ENCODE measurements at places on chromosomes 12 and 14. TPM values are rescaled to one million over a fixed set of nuclear protein-coding genes. Genes with fewer than 3 reads are reported as not detected.

- DNase-seq, result no peak
Measured at GRCh38 chr12:127052511-127053232, 1214.3 kb upstream of the TMEM132C start.

GRCh38 chr12:28802706-28803438 is 346.2 kb upstream of the FAR2 start:
- no peak for DNase-seq

- no peak for DNase-seq
Measured at GRCh38 chr12:96308881-96309280, 91.4 kb downstream of the CDK17 start.

DNA sequence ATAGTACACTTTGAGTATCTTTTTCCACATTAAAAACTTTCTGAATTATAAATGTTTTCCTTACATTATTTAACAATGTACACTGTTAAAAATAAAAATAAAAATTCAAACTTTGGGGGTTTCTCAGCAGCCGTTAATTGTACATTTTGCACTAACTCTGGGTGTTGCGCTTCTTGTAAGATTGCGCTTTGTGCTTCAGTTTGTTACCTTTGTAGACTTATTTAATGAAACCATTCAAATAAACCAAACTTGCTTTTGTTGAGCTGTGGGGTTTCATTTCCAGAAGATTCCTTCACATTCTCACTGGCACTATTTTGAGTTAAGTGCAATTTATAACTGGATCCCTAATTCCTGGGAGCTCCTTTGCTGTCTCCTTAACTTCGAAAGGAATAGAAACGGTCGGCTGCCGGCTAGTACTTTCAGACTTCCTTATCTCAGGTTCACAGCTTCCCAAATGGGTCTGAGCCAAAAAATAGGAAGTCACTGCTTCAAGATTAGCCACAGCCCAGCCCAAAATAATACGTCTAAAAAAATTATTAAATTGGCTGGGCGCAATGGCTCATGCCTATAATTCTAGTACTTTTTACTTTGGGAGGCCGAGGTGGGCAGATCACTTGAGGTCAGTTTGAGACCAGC is 38.2 kb downstream of the RAD52 start:
- no peak for DNase-seq

The TEX22 gene
- total RNA-seq, result 0.23 TPM

GRCh38 chr14:71749613-71750238 is 182.5 kb upstream of the RGS6 start:
- no peak for DNase-seq

DNA sequence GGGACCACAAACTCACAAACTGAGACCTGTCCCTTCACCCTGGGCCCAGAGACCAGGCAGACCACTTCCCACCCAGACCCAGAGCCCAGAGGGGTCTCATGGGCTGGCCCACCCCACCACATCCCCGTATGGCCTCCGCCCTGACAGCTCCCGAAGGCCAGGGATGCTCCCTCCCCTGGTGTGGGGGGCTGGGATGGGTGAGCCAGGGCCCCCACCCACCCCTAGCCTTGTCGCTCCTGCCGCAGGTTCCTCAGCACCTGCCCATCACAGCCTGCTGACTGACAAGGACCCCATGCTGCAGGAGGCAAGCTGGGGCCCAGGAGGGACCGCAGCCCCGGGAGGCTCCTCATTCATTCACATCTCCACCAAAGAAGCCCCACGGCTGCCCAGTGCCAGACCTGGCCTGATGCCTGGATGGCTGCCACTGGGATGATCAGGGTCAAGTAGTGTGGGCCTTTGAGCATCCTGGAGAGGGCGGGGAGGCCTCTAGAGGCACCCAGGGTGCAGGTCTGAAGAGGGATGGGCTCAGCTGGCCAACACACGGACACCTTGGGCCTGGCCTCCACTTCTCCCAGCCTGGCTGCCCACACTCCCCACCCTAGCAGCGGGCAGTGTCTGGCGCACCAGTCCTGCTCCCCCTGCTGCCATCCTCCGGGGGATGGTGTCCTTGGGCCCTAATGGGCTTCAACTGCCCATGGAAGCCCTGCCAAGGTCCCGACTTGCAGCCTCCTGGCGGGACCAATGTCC is 24.7 kb upstream of the GPR132 start:
- DNase-seq, result peak; percentile 80

DNA sequence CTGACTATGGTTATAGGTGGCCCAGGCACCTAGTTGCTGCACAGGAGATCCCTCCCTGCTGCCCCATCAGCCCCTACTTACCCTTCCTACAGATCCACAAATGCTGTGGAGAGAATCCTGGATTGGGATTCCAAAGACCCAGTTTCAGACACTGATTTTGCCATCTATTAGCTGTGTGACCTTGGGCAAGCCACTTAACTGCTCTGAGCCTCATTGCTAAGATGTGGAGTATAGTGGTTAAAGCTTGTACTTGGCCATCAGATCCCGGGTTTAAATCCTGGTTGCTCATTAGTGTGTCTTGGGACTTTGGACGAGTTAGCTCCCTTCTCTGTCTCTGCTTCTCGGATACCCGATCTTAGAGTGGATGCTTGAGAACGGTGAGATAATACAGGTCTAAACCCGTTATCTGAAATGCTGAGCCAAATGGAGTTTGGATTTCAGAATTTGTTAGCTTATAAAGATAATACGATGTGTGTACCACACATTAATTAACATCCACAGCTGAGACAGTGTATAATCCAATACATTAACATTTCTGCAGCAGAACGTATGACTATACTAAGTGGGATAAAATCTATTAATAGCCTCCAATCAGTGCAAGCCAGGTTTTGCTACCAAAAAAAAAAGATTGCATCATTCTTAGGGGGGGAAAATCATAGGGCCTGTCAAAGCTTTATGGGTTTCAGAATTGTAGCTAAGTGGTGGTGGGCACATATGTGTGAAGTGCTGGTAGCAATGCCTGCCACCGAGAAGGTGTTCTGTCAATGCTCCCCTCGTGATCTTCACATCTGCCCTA is 16.0 kb downstream of the PROX2 start:
- DNase-seq, result no peak

- peak; percentile 89 for DNase-seq
Measured at GRCh38 chr12:25959071-25959961, 834 bp downstream of the RASSF8 start.

DNA sequence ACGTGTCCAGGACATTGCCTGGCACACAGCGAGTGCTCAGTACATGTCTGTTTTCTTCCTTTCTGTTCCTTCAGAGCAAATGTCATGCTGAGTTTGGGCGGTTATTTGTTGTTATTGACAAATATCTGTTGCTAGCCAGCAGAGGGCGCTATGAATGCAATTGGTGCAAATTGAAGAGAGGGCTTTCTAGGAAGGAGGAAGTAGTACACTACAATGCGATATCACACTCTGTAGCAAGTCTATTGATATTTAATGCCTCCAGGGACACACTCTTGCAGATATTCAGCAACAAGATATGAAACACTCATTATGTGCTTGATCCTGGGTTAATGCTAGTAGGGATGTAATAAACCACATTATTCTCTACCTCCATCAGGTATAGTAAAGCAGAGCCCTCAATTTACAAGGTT is 267.3 kb upstream of the SRRM4 start:
- no peak for DNase-seq

The PTPRR gene
- 0.52 TPM for total RNA-seq

The KRT74 gene
- total RNA-seq, result not detected

DNA sequence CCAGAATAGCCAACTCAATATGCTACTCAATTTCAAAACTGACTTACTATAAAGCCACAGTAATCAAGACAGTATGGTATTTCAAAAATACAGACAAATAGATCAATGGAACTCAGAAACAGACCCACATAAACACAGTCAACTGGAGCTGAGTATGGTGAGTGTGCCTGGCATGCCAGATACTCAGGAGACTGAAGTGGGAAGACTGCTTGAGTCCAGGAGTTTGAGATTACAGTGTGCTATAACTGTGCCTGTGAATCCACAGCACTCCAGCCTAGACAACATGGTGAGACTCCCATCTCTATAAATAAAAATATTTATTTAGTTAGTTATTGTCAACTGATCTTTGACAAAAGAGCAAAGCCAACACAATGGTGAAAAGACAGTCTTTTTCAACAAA is 81.8 kb downstream of the NUMB start:
- no peak for DNase-seq

GRCh38 chr12:108665608-108666202 is 32.0 kb upstream of the SELPLG start:
- no peak for DNase-seq

- peak; percentile 86 for DNase-seq
Measured at GRCh38 chr12:26853303-26854030, 20.5 kb upstream of the ITPR2 start.

- no peak for DNase-seq
Measured at GRCh38 chr12:64450711-64451486, 1.0 kb upstream of the TBK1 start.

DNA sequence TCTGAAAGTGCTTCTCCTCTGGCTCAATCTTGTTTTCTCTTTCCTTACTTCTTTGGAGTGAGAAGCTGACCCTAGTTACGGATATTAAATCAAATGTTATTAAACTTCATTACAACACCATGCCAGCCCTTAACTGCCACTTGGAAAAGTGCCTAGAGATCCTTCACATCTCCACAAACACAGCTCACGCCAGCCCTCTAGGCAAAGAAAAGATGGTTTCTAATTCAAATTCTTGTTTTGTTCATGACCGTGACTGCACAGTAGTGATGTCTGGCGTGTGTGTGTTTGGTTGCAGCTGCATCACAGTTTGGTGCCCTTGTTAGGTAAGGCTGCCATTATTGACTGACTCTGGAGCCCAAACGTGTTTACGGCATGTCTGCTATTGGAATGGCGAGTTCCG is 113.0 kb downstream of the BEGAIN start:
- no peak for DNase-seq

DNA sequence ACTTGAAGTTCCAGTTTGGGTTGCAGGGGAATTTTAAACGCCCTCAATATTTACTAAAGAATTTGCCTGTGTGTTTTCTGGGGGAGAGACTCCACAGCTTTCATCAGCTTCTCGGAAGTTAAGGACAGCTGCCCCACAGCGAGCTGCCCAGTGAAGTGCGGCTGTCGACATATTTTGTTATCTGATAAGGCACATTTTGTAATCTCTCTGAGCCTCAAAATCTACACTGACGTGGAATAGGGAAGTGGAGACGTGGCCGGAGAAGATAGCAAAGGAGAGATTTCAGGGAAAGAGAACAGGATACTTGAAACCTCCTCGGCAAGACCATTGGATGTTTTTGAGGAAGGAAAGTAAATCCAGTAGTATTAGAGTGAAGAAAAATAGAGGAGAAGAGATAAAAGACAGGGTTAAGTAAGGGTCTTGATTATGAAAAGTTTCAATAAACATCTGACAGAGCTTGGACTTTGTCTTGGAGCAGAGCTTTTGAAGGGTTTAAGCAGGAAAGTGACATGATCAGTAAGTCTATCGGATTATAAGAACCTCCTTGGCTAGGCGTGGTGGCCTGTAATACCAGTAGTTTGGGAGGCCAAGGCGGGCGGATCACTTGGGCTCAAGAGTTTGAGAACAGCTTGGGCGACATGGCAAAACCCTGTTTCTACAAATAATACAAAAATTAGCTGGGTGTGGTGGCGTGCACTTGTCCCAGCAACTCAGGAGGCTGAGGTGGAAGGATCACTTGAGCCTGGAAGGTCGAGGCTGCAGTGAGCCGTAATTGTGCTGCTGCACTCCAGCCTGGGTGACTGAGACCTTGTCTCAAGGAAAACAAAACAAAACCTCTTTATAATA is 1.1 kb downstream of the POLR3B start:
- peak; percentile 85 for DNase-seq

DNA sequence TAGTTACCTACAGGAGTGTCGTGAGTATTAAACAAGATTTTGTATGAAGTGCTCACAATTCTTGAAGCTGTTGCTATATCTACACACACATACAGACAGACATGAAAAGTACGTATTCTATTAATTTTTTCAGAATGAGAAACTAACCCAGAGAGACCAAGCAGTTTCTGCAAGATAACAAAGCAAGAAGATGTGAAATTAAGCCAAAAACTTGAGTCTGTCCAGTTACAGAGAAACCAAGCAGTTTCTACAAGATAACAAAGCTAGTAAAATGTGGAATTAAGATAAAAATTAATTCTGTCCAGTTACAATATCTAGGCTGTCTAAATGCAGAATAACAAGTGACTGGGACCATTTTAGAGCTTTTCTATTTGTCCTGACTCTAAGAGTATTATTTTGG is 132.4 kb downstream of the ALG10B start:
- DNase-seq, result no peak

- no peak for DNase-seq
Measured at GRCh38 chr12:131348646-131349045, 362.2 kb upstream of the SFSWAP start.

DNA sequence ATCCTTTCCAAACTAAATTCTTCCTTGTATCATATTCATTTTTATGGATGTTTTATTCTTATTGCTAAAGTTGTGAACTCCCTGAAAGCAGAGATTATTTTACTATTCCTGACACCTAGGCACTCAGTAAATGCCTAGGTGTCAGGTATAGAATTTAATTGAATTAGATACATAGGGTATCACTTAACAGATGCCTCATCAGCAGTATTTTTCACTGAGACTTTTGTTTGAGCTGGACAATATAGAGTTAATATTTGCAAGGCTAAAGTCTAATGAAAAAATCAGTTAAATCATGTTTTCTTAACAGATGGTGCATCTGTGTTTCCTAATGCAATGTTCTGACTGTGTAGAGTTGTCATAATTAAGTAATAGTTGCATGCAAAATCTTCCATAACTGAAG is 182.7 kb downstream of the DERA start:
- no peak for DNase-seq

The NEMP1 gene
- total RNA-seq, result 8.8 TPM

DNA sequence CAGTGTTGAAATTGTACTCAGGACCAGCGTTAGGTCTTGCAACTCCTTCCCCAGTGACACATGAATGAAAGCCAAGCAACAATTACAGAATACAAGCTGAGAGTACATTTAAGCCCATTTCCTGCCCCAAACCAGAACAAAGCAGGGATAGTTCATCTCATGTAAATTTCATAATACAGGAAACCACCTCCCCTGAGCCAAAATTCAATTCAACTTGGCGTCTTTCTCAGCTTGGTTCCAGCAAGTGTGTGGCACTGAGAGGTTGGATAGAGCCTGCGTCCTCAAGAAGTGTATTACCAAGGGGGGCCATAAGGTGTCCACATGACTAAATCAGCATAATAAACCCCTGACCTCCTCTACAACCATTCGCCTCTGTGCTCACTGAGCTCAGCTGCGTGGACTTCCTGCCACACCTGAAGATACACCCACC is 278.9 kb upstream of the CRY1 start:
- no peak for DNase-seq

All from posterior vena cava (tissue), 2 donors.